ENCODE measurements at places on chromosomes 13 and 19. TPM values are rescaled to one million over a fixed set of nuclear protein-coding genes. Genes with fewer than 3 reads are reported as not detected.

Gene LMTK3
- total RNA-seq: 3.4 TPM

Gene ADAMTSL5
- 5.4 TPM for total RNA-seq

Gene ATP12A
- 0.89 TPM for total RNA-seq

Gene NANOS2
- not detected for total RNA-seq

Gene ZNF66
- 12.1 TPM for total RNA-seq

Gene PSG2
- not detected for total RNA-seq

Gene DHX34
- 15.0 TPM for total RNA-seq

Gene CCDC8
- not detected for total RNA-seq

Gene PRODH2
- not detected for total RNA-seq

Gene CERS4
- 22.2 TPM for total RNA-seq

Gene FLT3
- total RNA-seq: not detected

Gene ACP7
- total RNA-seq: not detected

Gene ODAD3
- total RNA-seq: 0.09 TPM

Gene C5AR2
- total RNA-seq: 0.86 TPM

Gene SMAD9
- not detected for total RNA-seq

Gene PPP1R13L
- 12.9 TPM for total RNA-seq

Gene TJP3
- total RNA-seq: 1.0 TPM
